Amygdala (tissue), 56 donors: ENCODE measurements at places on chromosomes 7 and 10.

- DNase-seq, result no peak
These were observed 6.7 kb downstream of the NRP1 start for GRCh38 chr10:33327751-33328150.

DNA sequence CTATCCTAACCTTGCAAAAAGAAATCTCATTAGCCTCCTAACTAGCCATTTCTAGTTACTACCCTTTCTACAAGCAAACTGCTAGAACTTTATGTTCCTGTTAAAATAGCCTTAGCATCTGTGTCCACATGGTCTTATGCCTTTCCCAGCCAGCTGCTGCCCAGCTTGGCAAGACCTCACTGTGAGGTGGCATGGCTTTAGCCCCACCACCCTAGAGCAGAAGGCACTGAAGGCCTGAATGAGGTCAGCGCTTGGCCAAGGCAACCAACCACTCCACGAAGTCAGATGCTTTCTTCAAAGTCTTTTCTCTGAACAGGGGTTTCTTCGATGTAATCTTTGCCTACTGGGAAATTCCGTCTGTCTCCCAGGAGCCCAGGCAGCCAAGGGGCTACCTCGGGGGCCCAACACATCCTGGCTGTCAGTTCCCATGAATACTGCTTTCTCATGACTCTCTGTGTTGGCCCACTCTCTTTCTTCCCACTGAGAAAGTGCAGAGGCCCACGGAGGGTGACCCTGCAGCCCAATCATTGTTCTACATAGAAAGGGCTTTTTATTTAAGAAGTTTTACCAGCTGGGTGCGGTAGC is 41.6 kb downstream of the POLR3A start:
- no peak for DNase-seq

DNA sequence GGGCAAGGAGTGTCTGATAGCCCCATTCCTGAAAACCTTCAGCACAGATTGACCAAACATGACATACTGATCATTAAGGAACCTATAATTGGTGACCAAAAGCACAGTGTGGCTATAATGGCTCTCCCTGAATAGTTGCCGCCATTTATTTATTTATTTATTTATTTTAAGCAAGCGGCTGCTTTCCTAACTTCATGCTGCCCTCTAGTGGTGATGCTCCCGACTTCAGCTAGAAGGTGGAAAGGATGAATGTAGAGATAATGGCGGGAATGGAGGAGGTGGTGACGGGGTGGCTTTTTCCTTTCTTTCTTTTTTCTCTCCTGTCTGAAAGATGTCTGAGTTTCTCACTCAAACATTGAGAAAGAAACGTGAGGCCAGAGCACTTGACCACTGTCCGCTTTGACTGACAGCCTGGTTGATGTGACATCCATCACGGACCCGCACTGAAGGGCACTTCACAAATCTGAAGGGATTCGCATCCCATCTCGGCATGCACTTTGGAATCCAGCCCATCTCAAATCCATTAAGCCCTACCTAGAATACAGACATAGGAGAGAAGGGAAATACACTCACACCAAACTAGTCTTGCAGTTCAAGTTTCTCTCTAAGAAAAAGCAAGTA is 1090.1 kb downstream of the KCNMA1 start:
- peak; percentile 73 for DNase-seq

DNA sequence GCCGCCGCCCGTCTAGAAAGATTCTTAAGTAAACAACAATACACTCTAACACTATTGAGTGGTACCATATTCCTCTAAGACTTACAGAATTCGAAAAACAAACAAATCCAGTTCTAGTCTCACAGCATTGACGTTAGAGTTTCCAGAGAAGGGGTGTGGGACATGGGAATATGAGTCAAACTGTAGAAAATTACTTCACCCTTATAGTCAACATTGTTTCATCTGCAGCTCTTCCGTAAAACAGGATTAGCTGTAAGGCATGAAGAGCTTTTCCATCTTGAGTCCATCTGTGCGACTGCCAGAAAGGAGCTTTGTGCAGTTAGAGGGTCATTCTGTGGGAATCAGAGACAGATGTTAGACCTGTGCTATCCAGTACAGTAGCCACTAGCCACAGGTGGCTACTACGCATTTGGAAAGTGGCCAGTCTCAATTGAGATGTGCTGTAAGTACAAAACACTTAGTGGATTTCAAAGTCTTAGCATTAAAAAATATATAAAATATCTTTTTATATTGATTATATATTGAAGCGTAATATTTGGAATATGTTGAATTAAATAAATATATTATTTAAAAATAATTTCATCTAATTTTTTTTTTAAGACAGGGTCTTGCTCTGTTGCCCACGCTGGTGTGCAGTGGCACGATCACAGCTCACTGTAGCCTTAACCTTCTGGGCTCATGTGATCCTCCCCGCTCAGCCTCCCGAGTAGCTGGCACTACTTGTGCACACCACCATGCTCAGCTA is 79.8 kb upstream of the MPP7 start:
- no peak for DNase-seq

DNA sequence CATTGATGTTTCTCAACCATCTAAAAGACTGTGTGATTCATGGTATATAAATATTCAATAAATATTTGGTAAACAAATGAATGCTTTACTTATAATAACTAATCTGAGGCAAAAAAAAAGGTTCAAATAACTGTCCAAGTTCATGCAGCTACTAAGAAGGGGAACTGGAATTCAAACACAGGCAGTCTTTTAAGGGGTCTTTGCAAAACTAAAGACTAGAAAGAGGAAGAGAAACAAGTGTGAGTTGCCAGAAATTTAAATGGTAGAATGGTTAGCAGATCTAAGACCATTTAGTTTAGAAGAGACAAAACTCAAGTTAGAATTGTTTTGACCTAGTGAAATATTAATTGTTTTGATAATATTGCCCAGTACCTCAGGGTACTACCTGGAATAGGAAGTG is 642.0 kb upstream of the LRRN3 start:
- no peak for DNase-seq

- DNase-seq, result no peak
These were observed 105.8 kb downstream of the EXOC4 start for GRCh38 chr7:133358708-133359107.

DNA sequence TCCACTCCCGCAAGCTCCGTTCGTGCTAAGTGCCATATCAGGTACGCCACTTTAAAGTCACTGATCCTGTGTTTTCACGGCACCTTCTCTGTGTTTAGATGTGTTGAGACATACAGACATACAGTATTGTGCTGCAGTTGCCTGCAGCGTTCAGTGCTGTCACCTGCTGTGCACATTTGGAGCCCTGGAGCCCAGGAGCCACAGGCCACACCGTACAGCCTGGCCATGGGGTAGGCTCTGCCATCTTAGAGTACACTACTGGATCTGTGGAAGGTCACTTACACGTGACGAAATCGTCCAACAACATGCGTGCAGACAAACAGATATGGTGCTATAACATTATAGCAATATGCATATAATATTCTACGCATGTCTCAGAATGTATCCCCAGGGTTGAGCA is 111.3 kb downstream of the ELFN1 start:
- no peak for DNase-seq

DNA sequence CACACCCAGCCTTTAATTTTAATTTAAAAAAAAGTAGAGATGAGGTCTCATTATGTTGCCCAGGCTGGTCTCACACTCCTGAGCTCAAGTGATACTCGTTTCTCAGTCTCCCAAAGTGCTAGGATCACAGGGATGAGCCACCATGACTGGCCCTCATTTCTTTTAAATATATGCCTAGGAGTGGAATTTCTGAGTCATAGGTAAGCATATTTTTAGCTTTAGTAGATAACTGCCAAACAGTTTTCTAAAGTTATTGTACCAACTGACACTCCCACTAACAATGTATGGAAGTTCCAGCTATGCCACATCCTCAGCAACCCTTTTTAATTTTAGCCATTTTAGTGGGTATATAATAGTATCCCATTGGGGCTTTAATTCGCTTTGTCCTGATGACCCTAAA is 13.8 kb upstream of the PPIF start:
- no peak for DNase-seq

GRCh38 chr7:83162402-83163256 is at the start of gene PCLO:
PCLO (minus strand) TSS chr7:83162884; CDS start chr7:83162592, 292 bp downstream.
- DNase-seq, result peak; percentile 58

DNA sequence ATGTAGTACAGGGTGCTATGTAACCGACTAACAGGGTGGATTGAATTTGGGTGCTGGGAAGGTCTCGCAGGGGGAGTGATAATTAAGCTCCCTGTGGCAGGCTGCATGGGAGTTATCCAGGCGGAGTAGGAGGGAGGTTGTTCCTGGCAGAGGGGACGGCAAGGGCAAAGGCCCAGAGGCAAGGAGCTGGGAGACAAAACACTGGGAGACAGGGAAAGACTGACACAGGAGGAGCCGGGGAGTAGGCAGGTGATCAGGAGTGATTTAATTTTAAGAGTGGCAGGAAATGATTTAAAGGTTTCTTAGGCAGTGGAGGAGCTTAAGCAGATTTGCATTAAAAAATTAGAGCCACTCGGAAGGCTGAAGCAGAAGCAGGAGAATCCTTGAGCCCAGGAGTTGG is 40.7 kb upstream of the LEP start:
- DNase-seq, result no peak

GRCh38 chr7:137685433-137686164 is 161.2 kb downstream of the DGKI start:
- DNase-seq, result no peak

DNA sequence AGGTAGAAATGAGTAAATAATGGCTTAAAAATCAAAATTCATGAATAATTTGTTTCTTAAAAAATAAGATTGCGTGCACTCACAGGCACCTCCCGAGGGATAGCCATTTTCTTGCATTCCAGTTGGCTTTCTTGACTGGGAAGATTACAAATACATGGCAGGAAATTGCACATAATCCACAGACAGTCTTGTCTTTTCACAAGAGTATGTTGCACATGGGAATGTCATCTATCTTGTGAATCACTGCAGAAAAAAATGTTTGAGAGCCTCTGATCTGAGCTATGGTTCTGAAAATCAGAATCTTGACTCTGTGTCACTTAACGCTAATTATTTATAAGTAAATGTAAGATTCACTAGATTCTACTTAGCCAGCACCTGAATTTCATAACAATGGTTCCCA is 74.1 kb upstream of the PRKG1 start:
- no peak for DNase-seq

GRCh38 chr10:6321880-6322279 is 119.1 kb downstream of the PFKFB3 start:
- no peak for DNase-seq

GRCh38 chr10:71776481-71776925 is 3.2 kb upstream of the VSIR start:
- DNase-seq, result no peak

GRCh38 chr7:16804674-16805439 is at the start of gene AGR2:
AGR2 (minus strand) TSS chr7:16804999; CDS start chr7:16801796, 3,203 bp downstream.
- DNase-seq, result no peak

GRCh38 chr7:13687500-13687899 is 302.0 kb downstream of the ETV1 start:
- no peak for DNase-seq

- no peak for DNase-seq
These were observed 239.7 kb downstream of the EMX2 start for GRCh38 chr10:117782276-117782675.

GRCh38 chr10:62617652-62618051 is 186.9 kb upstream of the ADO start:
- no peak for DNase-seq

DNA sequence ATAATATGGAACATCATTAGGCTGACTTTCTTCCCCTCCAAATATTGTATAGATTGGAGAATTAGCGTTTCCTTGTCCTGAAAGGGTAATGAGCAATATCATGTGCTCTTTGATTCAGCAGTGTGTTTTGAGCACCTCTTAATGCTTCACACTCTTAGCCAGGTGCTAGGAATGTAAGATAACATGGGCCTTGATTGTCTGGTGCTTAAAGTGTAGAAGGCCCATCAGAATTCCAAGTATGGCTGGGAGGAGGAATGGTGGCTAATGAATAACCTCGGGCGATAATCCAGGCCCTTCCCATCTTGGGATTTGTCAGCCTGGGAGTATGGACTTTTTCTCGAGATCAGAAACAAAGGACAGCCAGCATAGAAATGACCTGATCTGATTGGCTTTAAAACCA is 8.6 kb downstream of the TSPAN13 start:
- DNase-seq, result no peak

DNA sequence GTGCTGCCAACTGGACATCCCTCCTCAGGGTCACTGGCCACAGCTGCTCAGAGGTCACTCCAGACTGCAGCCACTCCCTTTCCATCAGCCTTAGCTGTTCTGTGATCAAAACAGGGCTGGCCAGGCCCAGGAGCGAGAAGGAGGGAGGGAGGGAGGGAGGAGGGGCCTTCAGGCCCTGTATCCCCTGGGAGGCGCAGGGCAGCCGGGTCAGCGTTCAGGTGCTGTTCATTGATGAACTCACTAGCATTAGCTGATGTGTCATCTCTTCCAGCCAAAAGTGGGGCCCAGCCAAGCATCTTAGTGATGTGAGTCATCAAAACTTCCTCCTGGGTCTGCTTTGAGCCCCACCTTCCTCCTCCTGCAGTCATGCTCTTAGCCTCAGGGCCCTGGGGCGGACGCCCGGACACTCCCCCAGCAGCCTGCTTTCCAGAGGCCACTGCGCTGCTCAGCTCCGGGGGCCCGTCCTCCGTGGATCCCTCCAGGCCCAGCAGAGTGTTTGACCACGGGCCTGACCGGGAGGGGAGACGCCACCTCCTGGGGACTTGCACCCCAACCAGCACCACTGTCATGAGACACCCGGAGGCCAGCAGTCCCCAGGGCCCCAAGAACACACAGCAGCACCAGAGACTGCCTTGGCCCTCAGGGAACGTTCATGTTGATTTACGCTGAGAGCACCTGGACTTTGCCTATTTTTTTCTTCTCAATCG is 149.2 kb downstream of the PRKAG2 start:
- no peak for DNase-seq

DNA sequence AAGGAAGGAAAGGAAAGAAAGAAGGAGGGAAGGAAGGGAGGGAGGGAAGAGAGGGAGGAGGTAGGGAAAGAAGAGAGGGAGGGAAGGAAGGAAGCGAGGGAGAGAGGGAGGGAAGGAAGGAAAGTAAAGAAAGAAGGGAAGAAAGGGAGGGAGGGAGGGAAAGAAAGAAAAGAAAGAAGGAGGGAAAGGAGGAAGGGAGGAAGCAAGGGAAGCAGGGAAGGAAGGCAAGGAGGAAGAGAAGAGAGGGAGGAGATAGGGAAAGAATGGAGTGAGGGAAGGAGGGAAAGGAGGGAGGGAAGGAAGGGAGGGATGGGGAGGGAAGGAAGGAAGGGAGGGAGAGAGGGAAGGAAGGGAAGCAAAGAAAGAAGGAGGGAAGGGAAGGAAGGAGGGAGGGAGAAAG is 65.8 kb downstream of the MAP3K8 start:
- DNase-seq, result no peak

GRCh38 chr7:3436746-3437145 is 135.7 kb downstream of the SDK1 start:
- no peak for DNase-seq

DNA sequence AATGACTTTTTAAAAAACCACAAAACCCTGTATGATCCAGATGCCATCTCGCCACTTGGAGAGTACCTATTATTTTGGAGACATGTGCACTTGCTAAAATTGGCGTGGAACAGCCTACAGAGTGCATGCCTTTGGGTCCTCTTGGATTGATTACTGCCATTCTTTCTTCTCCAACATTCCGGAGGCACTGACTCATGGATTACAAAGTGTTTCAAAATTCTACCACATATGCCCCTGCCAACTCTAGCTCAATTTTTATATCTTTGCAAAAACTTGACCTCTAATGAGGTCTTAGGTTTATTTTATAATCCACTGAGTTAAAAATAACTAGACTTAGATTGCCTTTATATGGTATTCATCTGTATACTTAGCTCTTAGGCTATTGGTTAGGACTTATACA is 55.8 kb upstream of the KIF5B start:
- no peak for DNase-seq
